Activated CD4-positive, CD25-positive, alpha-beta regulatory T cell treated with anti-CD3 and anti-CD28 coated beads, Interleukin-2, amount 50 U/mL, for 72 hours (primary cell): ENCODE measurements at places on chromosomes 1 and 21.

GRCh38 chr21:33041981-33042380, 16.2 kb downstream of the OLIG2 start:
- no peak for DNase-seq

- DNase-seq, result no peak
Measured at GRCh38 chr1:225559326-225559725, 93.6 kb downstream of the ENAH start.

DNA sequence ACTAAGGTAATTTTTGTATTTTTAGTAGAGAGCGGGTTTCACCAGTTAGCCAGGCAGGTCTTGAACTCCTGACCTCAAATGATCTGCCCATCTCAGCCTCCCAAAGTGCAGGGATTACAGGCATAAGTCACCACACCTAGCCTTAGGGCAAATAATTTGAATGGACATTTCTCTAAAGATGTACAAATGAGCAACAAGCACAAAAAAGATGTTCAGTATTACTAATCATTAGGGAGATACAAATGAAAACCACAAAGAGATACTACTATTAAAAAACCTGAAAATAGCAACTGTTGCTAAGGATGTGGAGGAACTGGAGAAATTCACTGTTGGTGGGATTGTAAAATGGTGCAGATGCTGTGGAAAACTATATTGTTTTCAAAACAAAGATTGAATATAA, 79.1 kb downstream of the GABPA start:
- no peak for DNase-seq

- no peak for DNase-seq
Measured at GRCh38 chr1:37634244-37634991, at the start of gene RSPO1. Gene RSPO1, minus strand, starts transcription at chr1:37634892. Its CDS starts 5,231 bp downstream, at chr1:37629661.

DNA sequence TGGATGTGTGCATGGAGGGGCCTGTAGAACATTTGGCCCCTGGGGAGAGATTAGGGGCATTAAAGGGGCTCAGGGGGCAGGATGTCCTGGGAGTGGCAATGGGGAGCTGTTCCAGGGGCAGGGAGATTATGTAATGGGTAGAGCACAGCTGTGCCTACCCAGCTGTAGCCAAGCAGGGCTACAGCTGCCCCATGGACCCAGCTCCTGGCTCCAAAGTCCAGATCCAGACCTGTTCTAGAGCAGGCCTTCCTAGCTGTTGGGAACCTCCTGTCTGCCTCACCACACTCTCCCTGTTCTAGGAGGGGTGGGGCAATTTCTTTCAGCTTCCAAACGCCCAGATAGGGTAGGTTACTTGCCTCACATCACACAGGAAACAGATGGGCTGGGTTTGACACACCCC, 5.6 kb downstream of the RPS6KA1 start:
- DNase-seq, result no peak

GRCh38 chr1:243488459-243489157, 232.8 kb downstream of the SDCCAG8 start:
- DNase-seq, result no peak

DNA sequence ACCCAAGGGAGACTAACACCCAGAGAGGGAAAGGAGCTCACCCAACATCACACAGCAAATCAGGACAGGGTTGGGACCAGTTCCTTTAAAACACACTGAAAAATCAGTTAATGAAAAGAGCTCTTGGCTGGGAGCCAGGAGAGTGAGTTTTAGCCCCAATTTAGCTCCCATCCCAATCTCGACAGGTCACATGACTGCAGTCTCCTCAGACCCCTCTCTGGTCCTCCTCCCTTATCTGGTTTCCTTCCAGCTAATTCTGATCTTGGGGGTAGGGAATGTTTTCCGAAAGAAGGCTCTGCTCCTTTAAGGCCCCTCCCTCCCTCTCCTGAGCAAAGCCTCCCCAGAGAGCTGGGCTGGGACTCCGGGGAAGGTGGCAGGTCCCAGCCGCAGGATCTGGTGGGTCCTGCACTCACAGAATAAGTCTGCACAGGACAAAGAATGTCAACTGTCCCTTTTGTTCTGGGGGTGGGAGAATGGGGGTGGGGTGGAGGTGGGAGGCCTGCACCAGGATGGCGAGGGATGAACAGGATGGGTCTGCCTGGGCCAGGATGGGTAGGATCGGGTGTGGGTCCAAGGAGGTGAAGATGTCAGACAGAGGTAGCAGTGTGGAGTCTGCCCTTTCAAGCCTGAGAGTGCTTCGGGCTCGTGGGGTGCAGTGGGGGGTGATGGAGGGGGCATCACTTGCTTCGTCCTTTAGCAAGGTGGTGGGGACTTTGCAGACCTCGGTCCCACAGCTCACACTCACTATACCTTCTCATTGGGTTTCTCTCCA, 57.3 kb upstream of the SSBP3 start:
- no peak for DNase-seq

GRCh38 chr1:115447672-115448071, 109.6 kb upstream of the NGF start:
- no peak for DNase-seq

- DNase-seq, result no peak
Measured at GRCh38 chr1:119046785-119047438, 58.8 kb upstream of the TBX15 start.

- no peak for DNase-seq
Measured at GRCh38 chr1:150409504-150410362, 45.8 kb downstream of the RPRD2 start.
